Tibial nerve (tissue), 4 donors: ENCODE measurements at places on chromosomes 6 and 20. TPM values are rescaled to one million over a fixed set of nuclear protein-coding genes. Genes with fewer than 3 reads are reported as not detected.

Gene MTO1
- total RNA-seq = 38.8 TPM

Gene OR12D3
- not detected for total RNA-seq

Gene PDE7B
- 12.9 TPM for total RNA-seq

Gene NKAPL
- 2.4 TPM for total RNA-seq

Gene NMBR
- not detected for total RNA-seq

Gene KCNK5
- total RNA-seq = 18.6 TPM

Gene TFAP2C
- total RNA-seq = 0.20 TPM

Gene C6orf141
- total RNA-seq = 3.9 TPM

Gene TRMT6
- 7.2 TPM for total RNA-seq

Gene MYT1
- total RNA-seq = not detected

Gene KIF6
- total RNA-seq = not detected

Gene TMEM217
- total RNA-seq = 1.2 TPM

Gene PDE10A
- 6.6 TPM for total RNA-seq

Gene PRR18
- total RNA-seq = 0.44 TPM

Gene LAMA2
- total RNA-seq = 339 TPM

Gene SERPINB6
- 148 TPM for total RNA-seq

Gene NR2E1
- not detected for total RNA-seq

Gene GCM1
- 0.30 TPM for total RNA-seq

Gene AVP
- not detected for total RNA-seq

Gene HRH3
- not detected for total RNA-seq

Gene GCNT2
- total RNA-seq = 3.3 TPM

Gene MAP3K5
- total RNA-seq = 32.4 TPM

Gene CST2
- 0.98 TPM for total RNA-seq

Gene RPP40
- 10.7 TPM for total RNA-seq

Gene SYTL3
- total RNA-seq = 3.0 TPM

Gene SLC26A8
- total RNA-seq = not detected

Gene MYCT1
- total RNA-seq = 21.3 TPM

Gene SLX4IP
- 3.8 TPM for total RNA-seq

Gene HSPA1L
- 1.9 TPM for total RNA-seq

Gene PNPLA1
- total RNA-seq = not detected

Gene BPIFA1
- not detected for total RNA-seq

Gene EPHA7
- total RNA-seq = 2.0 TPM

Gene GTSF1L
- total RNA-seq = not detected

Gene ADGRF5
- total RNA-seq = 17.4 TPM

Gene FOXQ1
- 0.59 TPM for total RNA-seq

Gene WFDC10B
- total RNA-seq = not detected

Gene CD40
- total RNA-seq = 18.4 TPM

Gene KIF16B
- total RNA-seq = 19.9 TPM

Gene ZNF165
- total RNA-seq = 2.2 TPM

Gene MMP24
- 0.21 TPM for total RNA-seq

Gene DACT2
- 1.3 TPM for total RNA-seq

Gene MYLK2
- total RNA-seq = not detected

Gene BMP7
- 14.2 TPM for total RNA-seq

Gene PTK6
- 0.90 TPM for total RNA-seq

Gene SLC52A3
- 13.2 TPM for total RNA-seq

Gene SLC22A1
- 1.3 TPM for total RNA-seq

Gene VSTM2L
- total RNA-seq = not detected
